ENCODE measurements at places on chromosomes 7 and 10.

- no peak for DNase-seq
These were observed 93.0 kb downstream of the ABLIM1 start for GRCh38 chr10:114565066-114565465.

DNA sequence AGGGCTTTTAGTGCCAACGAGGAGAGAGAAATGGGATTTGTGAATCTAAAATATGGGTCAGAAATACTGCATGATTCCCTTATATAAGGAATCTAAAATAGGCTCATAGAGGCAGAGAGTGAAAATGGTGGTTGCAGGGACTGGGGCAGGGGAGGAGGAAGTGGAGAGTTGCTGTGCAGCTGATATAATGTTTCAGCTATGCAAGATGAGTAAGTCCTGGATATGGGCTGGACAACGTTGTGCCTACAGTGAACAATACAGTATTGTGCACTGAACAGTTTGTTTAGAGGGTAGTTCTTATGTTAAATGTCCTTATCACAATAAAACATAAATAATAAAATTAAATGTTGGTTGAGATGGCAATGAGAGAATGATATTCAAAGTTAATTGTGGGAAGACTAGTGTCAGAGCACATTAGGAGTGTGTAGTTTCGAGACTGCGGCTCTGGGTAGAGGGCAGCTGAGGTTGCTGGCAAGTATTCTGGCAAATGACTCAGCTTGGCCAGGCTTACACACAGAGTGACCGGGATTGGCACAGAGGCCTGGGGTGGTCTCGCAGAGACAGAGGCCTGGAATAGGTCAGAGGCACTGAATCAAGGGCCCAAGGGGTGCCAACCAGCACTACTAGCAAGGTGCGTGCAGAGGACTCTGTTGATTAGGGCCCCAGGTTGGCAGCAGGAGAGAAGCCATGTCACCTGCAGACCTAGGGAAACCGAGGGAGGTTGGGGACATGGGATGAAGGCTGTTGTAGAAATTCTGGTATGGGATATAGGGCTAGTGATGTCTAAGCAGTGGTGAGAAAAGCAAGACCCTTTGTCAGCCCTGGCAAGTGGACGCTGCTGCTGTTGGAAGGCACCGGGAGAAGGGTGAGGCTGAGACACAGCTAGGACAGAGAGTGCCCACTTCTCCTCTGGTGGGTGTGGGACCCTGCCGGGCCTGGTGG is 2.8 kb upstream of the DEPP1 start:
- no peak for DNase-seq

GRCh38 chr10:60182691-60183090 is 207.0 kb downstream of the ANK3 start:
- no peak for DNase-seq

- DNase-seq, result no peak
These were observed 494.0 kb upstream of the POT1 start for GRCh38 chr7:125423458-125424155.

- DNase-seq, result no peak
These were observed 16.0 kb downstream of the UBE2D1 start for GRCh38 chr10:58350619-58351323.

DNA sequence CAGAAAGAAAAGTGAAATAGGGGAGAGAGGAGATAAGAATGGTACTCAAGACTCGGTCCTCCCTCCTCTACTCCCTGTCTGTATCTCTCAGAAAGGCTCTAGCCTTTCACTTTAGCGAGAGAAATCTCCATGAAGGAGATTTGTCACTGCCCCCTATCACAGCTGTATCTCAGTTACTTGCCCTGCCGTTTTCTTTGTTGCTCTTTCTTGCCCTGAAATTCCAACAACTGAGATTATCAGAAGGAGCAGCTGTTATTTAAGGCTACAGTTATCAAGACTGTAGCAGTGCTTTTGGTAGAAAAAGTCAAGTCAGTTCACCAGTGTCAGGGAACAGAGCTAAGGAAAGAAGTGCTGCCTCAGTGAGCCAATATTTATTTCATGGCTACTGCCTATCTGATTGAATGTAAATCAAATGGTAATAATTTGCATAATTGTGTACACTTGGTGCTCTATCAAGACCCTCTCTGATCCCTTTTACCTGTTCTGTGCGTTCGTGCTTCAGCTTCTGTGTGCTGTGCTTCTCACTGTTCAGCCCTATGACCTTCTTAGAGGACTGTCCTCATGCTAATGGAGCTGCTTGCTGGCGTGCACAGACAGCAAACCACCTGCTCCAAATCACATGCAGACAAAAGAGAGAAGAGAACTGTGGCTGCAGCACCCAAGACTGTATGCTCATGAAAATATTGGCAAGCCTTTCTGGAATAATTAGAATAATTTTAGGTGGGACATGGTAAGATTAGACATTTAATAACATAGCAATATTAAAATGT is 180.2 kb upstream of the FAM3C start:
- no peak for DNase-seq

DNA sequence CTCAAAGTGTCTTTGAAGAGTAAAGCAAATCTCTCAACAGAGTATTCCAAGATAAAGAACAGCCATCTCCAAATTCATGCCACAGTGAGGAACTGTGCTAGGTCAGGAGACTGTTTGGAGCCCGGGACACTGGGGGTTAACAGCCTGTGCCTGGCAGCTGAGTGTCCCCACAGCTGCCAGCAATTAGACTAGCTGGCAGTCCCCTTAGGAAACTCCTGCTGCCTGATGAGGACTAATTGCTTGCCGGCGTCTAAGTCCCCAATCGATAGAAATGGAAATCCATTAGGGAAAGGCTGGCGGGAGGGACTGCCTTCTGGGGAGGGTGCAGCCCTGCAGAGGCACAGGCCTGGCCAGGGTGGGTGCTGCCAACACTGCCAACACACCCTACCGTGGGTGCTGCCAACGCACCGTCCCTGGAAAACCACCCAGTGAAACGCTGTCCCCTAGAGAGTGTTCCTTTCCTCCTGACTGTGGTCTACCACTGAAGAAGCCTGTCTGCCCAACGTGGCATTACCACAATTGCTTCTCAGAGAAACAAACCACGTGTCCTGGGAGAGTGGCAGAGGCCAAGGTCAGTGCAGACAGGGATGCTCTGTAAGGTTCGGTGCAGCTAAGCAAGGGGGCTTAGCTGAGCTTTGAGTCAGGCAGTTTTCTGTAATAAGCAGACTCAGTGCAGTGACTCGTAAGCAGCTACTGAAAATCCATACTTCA is 60.8 kb downstream of the XRCC2 start:
- peak; percentile 76 for DNase-seq

GRCh38 chr10:45418417-45418848 is 44.4 kb downstream of the ALOX5 start:
- no peak for DNase-seq

- DNase-seq, result peak; percentile 44
These were observed 27.3 kb downstream of the HYAL4 start for GRCh38 chr7:123871998-123872867.

- DNase-seq, result no peak
These were observed 71.0 kb upstream of the SH2B2 start for GRCh38 chr7:102215711-102216110.

- DNase-seq, result no peak
These were observed 105.5 kb downstream of the TES start for GRCh38 chr7:116315803-116316202.
